A549 treated with dexamethasone at 1 μM for 4 hours (cell line): ENCODE measurements at places on chromosomes 5 and 9. TPM values are rescaled to one million over a fixed set of nuclear protein-coding genes. Genes with fewer than 3 reads are reported as not detected.

The MSMP gene
- not detected in 5 replicates for total RNA-seq

The SOX30 gene
- 0.06 to 0.14 TPM (median 0.08 TPM) in 3 of 5 replicates, not detected in the others for total RNA-seq

The SLC46A2 gene
- total RNA-seq = not detected in 5 replicates

The FRMD3 gene
- total RNA-seq = 4.3 to 7.2 TPM (median 6.4 TPM) in 5 replicates

The TNFSF8 gene
- total RNA-seq = not detected in 5 replicates

The SMC2 gene
- 18.4 to 27.3 TPM (median 25.2 TPM) in 5 replicates for total RNA-seq

The SLC34A1 gene
- total RNA-seq = not detected in 5 replicates

The CACFD1 gene
- 2.5 to 5.0 TPM (median 4.2 TPM) in 5 replicates for total RNA-seq

The ZNF354C gene
- 0.61 to 1.1 TPM (median 0.74 TPM) in 5 replicates for total RNA-seq

The OTP gene
- total RNA-seq = 0.08 to 0.12 TPM (median 0.11 TPM) in 5 replicates

The TERT gene
- total RNA-seq = 1.5 to 2.9 TPM (median 2.5 TPM) in 5 replicates

The GMCL2 gene
- total RNA-seq = not detected in 5 replicates

The NIPAL4 gene
- total RNA-seq = 8.9 to 13.3 TPM (median 10.4 TPM) in 5 replicates

The IL13 gene
- total RNA-seq = 0.07 TPM in 1 of 5 replicates, not detected in the others

The SH3GL2 gene
- total RNA-seq = 0.05 to 0.17 TPM (median 0.08 TPM) in 5 replicates

The MARCHF6 gene
- 38.8 to 87.5 TPM (median 76.7 TPM) in 5 replicates for total RNA-seq

The DEPDC1B gene
- 12.5 to 15.9 TPM (median 14.4 TPM) in 5 replicates for total RNA-seq

The EMB gene
- total RNA-seq = 4.9 to 9.1 TPM (median 7.2 TPM) in 5 replicates

The MEIKIN gene
- total RNA-seq = not detected in 5 replicates

The GPRIN1 gene
- 8.1 to 10.1 TPM (median 9.3 TPM) in 5 replicates for total RNA-seq

The TTC1 gene
- total RNA-seq = 65.0 to 72.2 TPM (median 68.3 TPM) in 5 replicates

The SPATA31A3 gene
- not detected in 5 replicates for total RNA-seq

The PCDHB9 gene
- 0.02 to 0.07 TPM in 2 of 5 replicates, not detected in the others for total RNA-seq

The PCDHA2 gene
- 0.02 to 0.09 TPM (median 0.06 TPM) in 5 replicates for total RNA-seq

The C1QTNF2 gene
- 0.08 to 0.16 TPM (median 0.09 TPM) in 5 replicates for total RNA-seq

The MOB3B gene
- total RNA-seq = 10.7 to 14.7 TPM (median 13.3 TPM) in 5 replicates

The TMEM252 gene
- total RNA-seq = not detected in 5 replicates

The PTGES gene
- 152 to 184 TPM (median 163 TPM) in 5 replicates for total RNA-seq
